ENCODE measurements at places on chromosomes 7 and 10. TPM values are rescaled to one million over a fixed set of nuclear protein-coding genes. Genes with fewer than 3 reads are reported as not detected.

The DOCK1 gene
- 27.3 TPM for total RNA-seq

The ADAM22 gene
- 0.34 TPM for total RNA-seq

The CRHR2 gene
- not detected for total RNA-seq

The DPP6 gene
- not detected for total RNA-seq

The BICC1 gene
- total RNA-seq = 32.9 TPM

The MKI67 gene
- 80.7 TPM for total RNA-seq

The MXI1 gene
- total RNA-seq = 4.8 TPM

The CFAP69 gene
- 3.2 TPM for total RNA-seq

The HYAL4 gene
- total RNA-seq = not detected

The PALD1 gene
- total RNA-seq = 5.9 TPM

The PPRC1 gene
- total RNA-seq = 57.9 TPM

The LCOR gene
- total RNA-seq = 8.1 TPM

The COL1A2 gene
- total RNA-seq = 0.16 TPM

The TMEM196 gene
- not detected for total RNA-seq

The TAS2R40 gene
- total RNA-seq = not detected

The EIF5AL1 gene
- 2.3 TPM for total RNA-seq

The ADAM12 gene
- 6.3 TPM for total RNA-seq

The UNCX gene
- total RNA-seq = 0.07 TPM

The GSDME gene
- 35.6 TPM for total RNA-seq

The HABP2 gene
- 0.13 TPM for total RNA-seq

The PRF1 gene
- total RNA-seq = not detected

The SH2D4B gene
- total RNA-seq = not detected

The CASTOR2 gene
- 3.6 TPM for total RNA-seq

The ZDHHC6 gene
- total RNA-seq = 31.6 TPM

The LIPF gene
- not detected for total RNA-seq

The CAV2 gene
- total RNA-seq = 168 TPM

The ACTR1A gene
- 99.1 TPM for total RNA-seq

The BLNK gene
- total RNA-seq = not detected

The ADIRF gene
- total RNA-seq = not detected

The ERVW-1 gene
- not detected for total RNA-seq

The MMP21 gene
- total RNA-seq = 0.03 TPM

The FKBP9 gene
- 76.3 TPM for total RNA-seq

The ABCA13 gene
- 0.01 TPM for total RNA-seq

The MRC1 gene
- 0.02 TPM for total RNA-seq

The HTR5A gene
- not detected for total RNA-seq

The OR2A5 gene
- not detected for total RNA-seq

The SPDYE1 gene
- total RNA-seq = not detected

The C10orf120 gene
- total RNA-seq = not detected

The SEMA4G gene
- 7.2 TPM for total RNA-seq

The SLC18A3 gene
- not detected for total RNA-seq

The GALNT11 gene
- total RNA-seq = 23.9 TPM

The EFCAB10 gene
- 3.2 TPM for total RNA-seq

The TACC2 gene
- 91.1 TPM for total RNA-seq

The CH25H gene
- total RNA-seq = not detected

The VSIR gene
- total RNA-seq = 32.7 TPM

The SPDYE11 gene
- total RNA-seq = not detected

The CYP26C1 gene
- total RNA-seq = not detected

The TEX36 gene
- total RNA-seq = not detected

The SYT15B gene
- 3.6 TPM for total RNA-seq

The ZPBP gene
- total RNA-seq = not detected

The IDI2 gene
- total RNA-seq = not detected

The MINDY4 gene
- 3.4 TPM for total RNA-seq

The R3HCC1L gene
- total RNA-seq = 14.2 TPM

The HOXA11 gene
- total RNA-seq = 0.65 TPM

The FAM180A gene
- total RNA-seq = not detected

The SRRM3 gene
- total RNA-seq = 6.1 TPM

The HGF gene
- 0.13 TPM for total RNA-seq

The CALCR gene
- total RNA-seq = not detected
